Activated naive CD4-positive, alpha-beta T cell treated with anti-CD3 and anti-CD28 coated beads for 36 hours (primary cell): ENCODE measurements at places on chromosomes 2 and 18.

GRCh38 chr2:141611981-141612380 lies 518.8 kb downstream of the LRP1B start:
- H3K27ac ChIP-seq: no peak overlapping the region
- H3K27me3 ChIP-seq: no peaks in the 10 kb centered on the region
- H3K36me3 ChIP-seq: no peaks in the 10 kb centered on the region
- no peaks in the 10 kb centered on the region for H3K4me1 ChIP-seq
- no peak for DNase-seq

GRCh38 chr2:37552339-37552738 lies 119.1 kb downstream of the CDC42EP3 start:
- H3K27ac ChIP-seq: no peak overlapping the region
- DNase-seq: no peak
- H3K4me3 ChIP-seq: no peak overlapping the region
- peaks cover 4% of the 10 kb centered on the region for H3K4me1 ChIP-seq
- H3K36me3 ChIP-seq: no peaks in the 10 kb centered on the region
- no peaks in the 10 kb centered on the region for H3K27me3 ChIP-seq

DNA sequence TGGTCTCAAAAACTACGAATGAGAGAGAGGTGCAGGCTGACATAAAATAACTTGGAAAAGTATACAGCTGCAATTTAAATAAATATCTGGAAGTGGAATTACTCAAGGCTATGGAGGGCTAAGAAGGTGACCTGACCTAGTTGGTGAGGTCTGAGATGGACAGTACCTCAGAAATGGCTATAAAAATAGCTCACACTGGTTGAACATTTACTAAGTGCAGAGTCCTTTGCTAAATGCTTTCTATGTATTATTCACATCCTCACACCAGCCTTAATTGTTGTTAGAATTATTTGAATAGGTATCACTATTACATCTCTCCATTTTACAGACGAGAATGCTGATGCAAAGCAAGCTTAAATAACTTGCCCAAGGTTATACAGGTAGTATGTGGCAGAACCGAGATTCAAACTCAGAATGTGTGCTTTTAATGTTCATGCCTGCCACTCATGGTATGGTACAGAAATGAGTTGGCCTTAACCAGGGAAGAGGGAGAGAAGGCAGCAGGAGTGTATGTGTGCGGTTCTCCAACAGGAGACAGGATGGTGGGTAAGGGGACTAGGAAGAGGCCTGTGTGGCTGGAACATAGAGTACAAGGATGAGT lies 37.4 kb downstream of the MRPL44 start:
- no peaks in the 10 kb centered on the region for H3K27me3 ChIP-seq
- no peak overlapping the region for H3K4me3 ChIP-seq
- DNase-seq: peak; percentile 20

- H3K4me3 ChIP-seq: no peak overlapping the region
- no peaks in the 10 kb centered on the region for H3K4me1 ChIP-seq
- no peaks in the 10 kb centered on the region for H3K27me3 ChIP-seq
- H3K27ac ChIP-seq: no peak overlapping the region
- no peaks in the 10 kb centered on the region for H3K36me3 ChIP-seq
Observed at GRCh38 chr18:37624318-37624717, 58.7 kb upstream of the CELF4 start.

GRCh38 chr2:118525346-118525745 lies 322.1 kb downstream of the EN1 start:
- peaks cover 11% of the 10 kb centered on the region for H3K27me3 ChIP-seq
- no peak overlapping the region for H3K27ac ChIP-seq
- H3K4me1 ChIP-seq: no peaks in the 10 kb centered on the region
- no peak for DNase-seq
- H3K4me3 ChIP-seq: no peak overlapping the region

DNA sequence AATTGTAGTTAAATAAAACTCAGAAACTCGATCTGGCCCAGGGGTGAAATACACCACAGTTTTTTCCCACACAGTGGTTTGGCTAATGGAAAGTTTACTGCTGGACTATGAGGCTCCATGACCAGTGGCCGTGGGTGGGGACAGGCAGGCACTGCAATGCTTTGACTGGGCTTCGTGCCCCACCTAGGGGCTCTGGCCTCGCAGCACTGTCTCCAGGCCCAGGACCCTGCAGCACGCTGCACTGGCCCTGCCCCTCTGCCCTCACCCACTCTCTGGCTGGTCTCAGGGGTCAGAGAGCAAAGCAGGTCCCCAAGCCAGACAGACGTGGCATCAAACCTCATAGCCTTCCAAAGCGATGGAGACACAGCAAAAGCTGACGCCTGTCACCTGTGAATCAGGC lies 13.4 kb upstream of the B3GNT7 start:
- no peak for DNase-seq
- no peak overlapping the region for H3K4me3 ChIP-seq
- no peaks in the 10 kb centered on the region for H3K36me3 ChIP-seq
- H3K27me3 ChIP-seq: no peaks in the 10 kb centered on the region
- H3K4me1 ChIP-seq: no peaks in the 10 kb centered on the region

- H3K4me1 ChIP-seq: peaks cover 12% of the 10 kb centered on the region
- no peak for DNase-seq
- no peaks in the 10 kb centered on the region for H3K36me3 ChIP-seq
- no peak overlapping the region for H3K27ac ChIP-seq
- peaks cover 2% of the 10 kb centered on the region for H3K27me3 ChIP-seq
Observed at GRCh38 chr18:23210526-23210925, 75.2 kb downstream of the CABLES1 start.

DNA sequence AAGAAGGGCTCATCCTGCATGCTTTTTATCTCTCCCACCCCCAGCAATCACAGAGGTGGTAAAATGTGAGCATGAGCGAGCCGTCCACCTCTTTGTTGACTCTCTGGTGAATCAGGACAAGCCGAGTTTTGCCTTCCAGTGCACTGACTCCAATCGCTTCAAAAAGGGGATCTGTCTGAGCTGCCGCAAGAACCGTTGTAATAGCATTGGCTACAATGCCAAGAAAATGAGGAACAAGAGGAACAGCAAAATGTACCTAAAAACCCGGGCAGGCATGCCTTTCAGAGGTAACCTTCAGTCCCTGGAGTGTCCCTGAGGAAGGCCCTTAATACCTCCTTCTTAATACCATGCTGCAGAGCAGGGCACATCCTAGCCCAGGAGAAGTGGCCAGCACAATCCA lies 19.5 kb downstream of the LIPG start:
- DNase-seq: no peak
- H3K27ac ChIP-seq: no peak overlapping the region
- no peaks in the 10 kb centered on the region for H3K4me1 ChIP-seq
- no peaks in the 10 kb centered on the region for H3K36me3 ChIP-seq

GRCh38 chr2:238255151-238255551 lies 15.3 kb upstream of the HES6 start:
- no peak overlapping the region for H3K27ac ChIP-seq
- no peaks in the 10 kb centered on the region for H3K27me3 ChIP-seq
- H3K36me3 ChIP-seq: peaks cover 14% of the 10 kb centered on the region
- no peak overlapping the region for H3K4me3 ChIP-seq
- no peaks in the 10 kb centered on the region for H3K4me1 ChIP-seq
- no peak for DNase-seq
